ENCODE measurements at places on chromosomes 3 and 15. TPM values are rescaled to one million over a fixed set of nuclear protein-coding genes. Genes with fewer than 3 reads are reported as not detected.

The FAM81A gene
- total RNA-seq, result 1.3 TPM

The TMEM202 gene
- total RNA-seq, result not detected

The RBP2 gene
- 2.1 TPM for total RNA-seq

- no peak for DNase-seq
Observed at GRCh38 chr3:124469555-124469954, 260.7 kb upstream of the UMPS start.

GRCh38 chr15:42826251-42826890, 89.4 kb upstream of the CDAN1 start:
- DNase-seq, result no peak

- peak; percentile 58 for DNase-seq
Observed at GRCh38 chr3:184409331-184409926, 29.6 kb downstream of the CHRD start.
